Midbrain (tissue), 1 donor: ENCODE measurements at places on chromosomes 6 and 20.

DNA sequence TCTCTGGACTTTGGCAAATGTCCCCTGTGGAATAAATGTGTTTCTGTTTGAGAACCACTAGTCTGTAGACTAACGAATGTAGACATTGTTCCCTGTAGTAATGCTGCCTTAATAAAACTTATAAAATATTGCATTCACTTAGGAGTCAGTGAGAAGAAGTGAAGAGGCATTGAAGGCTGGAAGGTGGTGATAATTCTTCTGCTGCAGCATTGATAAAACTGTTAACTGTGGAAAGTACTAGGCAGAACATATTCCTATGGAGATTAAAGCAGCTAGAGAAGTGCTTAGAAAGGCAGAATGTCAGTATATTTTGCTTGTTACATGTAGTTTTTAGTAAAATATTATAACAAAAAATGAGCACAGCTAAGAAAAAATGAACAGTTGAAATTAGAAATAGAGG, 4.8 kb downstream of the PGK2 start:
- no peak for DNase-seq

DNA sequence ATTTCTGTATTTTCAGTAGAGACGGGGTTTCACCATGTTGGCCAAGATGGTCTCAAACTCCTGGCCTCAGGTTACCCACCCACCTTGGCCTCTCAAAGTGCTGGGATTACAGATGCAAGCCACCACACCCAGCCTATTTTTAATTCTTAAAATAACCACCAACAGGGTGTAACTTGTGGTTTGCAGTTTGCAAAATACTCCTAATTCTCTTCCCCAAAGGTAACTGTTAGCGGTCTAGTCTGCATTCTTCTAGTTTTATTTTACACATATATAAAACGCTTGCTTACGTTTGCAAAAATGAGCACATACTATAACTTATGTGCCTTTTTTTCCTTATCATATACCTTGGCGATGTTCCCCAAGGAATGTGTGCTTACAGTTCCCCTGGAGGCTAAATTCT, 25.6 kb upstream of the CHMP4B start:
- no peak for DNase-seq

GRCh38 chr20:45350217-45350616, 2.0 kb upstream of the SDC4 start:
- no peak for DNase-seq

DNA sequence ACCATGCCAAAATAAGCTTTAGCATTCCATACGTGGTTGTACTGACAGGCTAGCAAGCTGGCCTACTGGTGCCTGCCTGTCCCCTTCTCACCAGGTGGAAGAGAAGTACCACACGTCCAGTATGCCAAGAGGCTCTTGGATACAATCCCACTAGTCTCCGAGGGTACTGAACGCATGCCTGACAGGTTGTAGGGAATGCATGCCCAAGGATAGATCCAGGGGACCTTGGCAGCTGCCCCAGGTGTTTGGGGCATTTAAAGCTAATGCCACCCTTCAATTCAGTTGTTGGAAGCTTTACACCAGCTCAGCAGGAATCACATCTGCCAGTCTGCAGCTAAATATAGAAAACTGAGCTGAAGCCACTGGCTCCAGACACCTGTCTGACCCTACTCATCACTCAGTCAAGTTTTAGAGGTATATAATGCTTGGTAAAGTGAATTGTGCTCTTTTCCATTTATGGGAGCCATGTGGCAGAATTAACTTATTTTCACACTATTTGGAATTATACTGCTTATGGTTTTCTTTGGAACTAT, 4.9 kb downstream of the TUBB2B start:
- DNase-seq, result no peak

GRCh38 chr6:20939161-20939775, 405.0 kb downstream of the CDKAL1 start:
- DNase-seq, result no peak

- DNase-seq, result no peak
Measured at GRCh38 chr20:46588532-46589511, 38.4 kb upstream of the OCSTAMP start.

DNA sequence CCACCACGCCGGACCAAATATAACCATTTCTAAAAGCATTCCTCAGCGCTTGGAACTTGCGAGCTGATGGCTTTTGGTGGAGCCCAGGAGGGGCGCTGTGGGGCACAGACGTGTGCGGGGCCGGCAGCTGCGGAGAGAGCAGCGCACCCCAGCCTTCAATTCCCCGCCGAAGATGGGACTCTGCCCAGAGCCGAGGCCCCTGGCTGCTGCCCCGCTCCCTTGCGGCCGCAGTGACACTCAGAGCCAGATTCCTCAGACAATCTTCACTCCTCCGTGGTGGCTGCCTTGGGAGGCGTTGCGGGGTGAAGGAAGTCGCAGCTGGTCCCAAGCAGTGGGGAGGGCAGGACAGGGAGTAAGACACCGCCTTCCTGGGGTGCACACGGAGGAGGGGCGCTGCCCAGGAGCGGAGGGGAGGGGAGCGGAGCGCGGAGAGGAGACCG, 87.7 kb downstream of the TMEM242 start:
- DNase-seq, result peak; percentile 43

- no peak for DNase-seq
Measured at GRCh38 chr20:44938637-44939036, 21.6 kb downstream of the TOMM34 start.
